Activated T-helper 1 cell treated with anti-CD3 and anti-CD28 coated beads, Interleukin-2, amount 50 U/mL, for 16 hours (primary cell): ENCODE measurements at places on chromosomes 6 and 20.

DNA sequence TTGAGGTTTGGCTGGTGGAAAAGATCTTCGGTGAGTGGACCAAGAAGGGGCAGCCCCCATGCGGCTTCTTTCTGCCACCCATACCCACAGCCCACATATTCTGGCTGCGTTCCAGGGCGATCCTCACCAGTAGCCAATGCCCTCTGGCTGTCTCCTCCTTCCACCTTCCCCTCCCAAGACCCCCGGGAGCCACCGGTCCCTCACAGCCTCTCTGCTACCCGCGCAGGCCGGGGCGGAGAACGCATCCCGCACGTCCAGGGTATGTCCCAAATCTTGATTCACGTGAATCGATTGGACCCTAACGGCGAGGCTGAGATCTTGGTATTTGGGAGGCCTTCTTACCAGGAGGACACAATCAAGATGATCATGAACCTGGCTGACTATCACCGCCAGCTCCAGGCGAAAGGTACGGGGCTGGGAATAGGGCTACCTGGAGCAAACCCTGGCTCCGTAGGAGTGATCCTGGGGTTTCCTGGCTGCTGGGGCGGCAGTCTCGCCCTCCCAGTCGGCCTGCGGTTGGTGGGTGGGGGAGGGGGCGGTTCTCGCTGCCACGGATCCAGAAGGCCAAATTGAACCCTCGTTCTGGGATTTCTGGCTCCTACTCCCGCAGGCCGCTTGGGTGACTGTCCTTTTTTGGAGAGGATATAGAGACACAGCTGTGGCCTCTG, 545 bp downstream of the KHDC3L start:
- no peak for DNase-seq

- no peak for DNase-seq
Measured at GRCh38 chr20:61960836-61961235, 104.8 kb downstream of the TAF4 start.

- no peak for DNase-seq
Measured at GRCh38 chr20:41085606-41086005, 51.7 kb upstream of the PLCG1 start.

GRCh38 chr6:138509371-138509770, 10.1 kb upstream of the NHSL1 start:
- DNase-seq: no peak

DNA sequence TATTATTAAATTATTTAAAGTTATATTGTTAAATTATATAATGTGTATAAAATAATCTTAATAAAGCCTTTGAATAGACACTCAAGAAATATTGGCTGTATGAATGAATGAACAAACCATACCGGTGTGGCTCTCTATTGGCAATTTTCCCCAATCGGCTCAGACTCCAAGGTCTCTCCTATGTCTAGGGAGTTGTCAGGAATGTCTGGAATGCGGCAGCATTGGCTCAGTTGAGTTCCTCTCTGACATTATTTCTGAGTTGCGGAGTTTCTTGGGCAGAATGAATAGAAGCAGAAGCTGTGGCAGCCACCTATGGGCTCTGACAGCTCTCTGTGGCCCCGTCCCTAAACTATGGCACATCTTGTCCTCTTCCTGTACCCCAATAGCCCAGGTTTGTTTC, 111.0 kb downstream of the SOBP start:
- no peak for DNase-seq
